Activated CD4-positive, CD25-positive, alpha-beta regulatory T cell treated with anti-CD3 and anti-CD28 coated beads, Interleukin-2, amount 50 U/mL, for 72 hours (primary cell): ENCODE measurements at places on chromosomes 7 and 10.

DNA sequence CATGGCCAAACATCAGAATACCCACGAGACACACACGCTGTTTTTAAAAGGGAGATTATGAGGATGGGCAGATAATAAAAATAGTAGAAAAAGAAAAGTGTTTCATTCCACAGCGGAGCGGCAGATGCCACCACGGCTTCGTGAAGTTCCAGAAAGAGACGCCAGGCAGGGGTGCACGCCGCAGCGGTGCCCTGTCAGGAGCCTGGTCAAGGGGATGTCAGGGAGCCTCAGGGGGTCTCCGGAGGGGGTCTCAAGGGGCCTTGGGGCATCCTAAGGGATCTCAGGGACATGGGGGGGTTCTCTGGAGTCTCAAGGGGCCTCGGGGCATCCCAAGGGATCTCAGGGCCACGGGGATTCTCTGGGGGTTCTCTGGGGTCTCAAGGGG, 253.4 kb downstream of the ZMYND11 start:
- DNase-seq = no peak

- DNase-seq = no peak
Observed at GRCh38 chr7:32941681-32942414, 15.4 kb upstream of the FKBP9 start.

DNA sequence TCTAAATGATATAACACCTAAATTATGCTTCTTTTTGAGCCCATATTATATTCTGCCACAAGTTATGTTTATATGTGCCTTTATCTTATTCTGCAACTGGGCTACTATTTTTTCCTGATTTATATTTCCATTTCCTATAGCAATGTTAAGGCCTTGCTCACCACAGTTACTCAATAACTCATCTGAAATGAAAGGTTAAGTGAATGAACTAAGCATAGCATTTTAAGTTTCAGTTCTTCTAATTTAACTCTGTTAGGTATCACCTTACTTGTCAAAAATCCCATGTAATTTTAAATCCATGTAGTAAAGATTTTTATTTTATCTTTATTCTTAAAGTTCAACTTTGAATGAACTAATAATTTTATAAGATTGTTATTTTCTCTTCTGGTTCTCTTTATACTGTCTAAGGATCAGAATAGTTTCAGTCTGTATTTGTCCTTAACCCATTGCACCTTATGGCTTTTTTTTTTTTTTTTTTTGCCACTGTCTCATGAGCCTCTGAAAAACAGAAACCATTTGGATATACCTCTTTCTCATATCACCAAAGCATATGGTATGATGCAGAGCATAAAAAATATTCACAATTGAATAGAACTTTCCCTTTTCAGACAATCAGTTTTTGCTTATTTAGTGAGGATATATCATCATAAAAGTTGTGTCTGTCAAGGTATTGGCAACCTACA, 301.8 kb upstream of the ZWINT start:
- no peak for DNase-seq

DNA sequence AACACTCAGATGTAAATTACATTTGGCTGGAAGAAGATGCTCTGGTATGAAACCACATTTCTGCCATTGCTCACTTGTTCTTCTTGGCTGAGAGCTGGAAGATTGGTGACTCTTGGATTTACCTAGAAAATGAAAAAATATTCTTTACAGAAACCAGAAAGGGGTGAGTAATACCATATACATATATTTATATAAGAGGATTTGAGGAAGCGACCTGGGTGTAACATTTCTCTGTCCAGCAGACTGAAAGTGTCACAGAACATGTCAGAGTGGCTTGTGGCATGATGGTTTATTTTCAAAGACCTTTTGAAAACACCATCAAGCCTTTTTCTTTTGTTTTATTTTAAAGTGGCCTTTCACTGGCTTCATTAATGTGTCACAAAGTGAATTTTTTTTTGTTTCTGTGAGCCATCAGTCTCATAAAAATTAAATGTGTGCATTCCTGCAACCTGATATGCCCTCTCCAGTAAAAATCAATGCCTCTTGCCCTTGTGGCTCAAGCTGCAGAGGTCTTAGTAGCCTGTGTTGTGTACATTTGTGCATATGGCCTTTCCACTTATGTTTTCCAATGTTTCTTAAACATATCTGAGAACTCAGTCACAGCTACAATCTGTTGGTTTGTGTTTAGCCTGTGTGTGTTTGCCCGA, 23.5 kb downstream of the CREB5 start:
- no peak for DNase-seq

- no peak for DNase-seq
Observed at GRCh38 chr10:106696239-106696638, 468.3 kb downstream of the SORCS1 start.

DNA sequence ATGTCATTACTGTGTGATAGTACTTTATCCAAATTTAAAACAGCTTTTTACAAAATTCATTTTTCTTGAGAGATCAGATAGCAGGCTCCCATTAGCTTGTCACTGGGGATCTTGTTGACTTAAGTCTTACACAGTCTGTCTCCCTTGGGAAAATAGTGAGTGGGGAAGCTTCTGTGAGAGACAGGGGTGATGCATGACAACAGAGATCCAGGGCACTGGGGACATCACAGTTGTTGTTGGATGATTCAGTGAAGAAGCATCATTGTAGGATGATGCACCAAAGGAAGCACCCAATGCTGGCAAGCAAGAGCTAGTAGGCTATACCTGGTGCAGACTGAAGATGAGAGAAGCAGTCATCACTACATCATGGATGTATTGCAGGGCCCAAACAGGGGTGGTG, 284.7 kb downstream of the HDAC9 start:
- DNase-seq = no peak

DNA sequence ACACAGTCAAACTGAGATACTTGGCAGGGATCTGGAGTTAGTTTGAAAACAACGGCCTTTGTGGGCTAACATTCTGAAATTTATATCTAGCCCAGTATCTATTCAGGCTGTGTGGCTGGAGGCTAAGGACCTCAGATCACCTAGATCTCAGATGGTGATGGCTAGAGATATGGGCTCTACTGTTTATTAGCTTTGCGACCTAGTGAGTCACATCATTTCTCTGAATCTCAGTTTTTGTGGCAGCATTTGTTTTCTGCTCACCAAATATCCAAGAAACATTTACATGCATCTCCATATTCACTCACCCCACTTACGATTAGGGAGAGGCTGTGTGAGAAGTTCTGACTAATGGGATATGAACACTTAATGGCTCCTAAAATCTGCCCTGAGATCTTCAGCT, 503.9 kb downstream of the KIF20B start:
- DNase-seq = no peak

GRCh38 chr7:101939136-101939695, 121.8 kb downstream of the CUX1 start:
- DNase-seq = no peak

GRCh38 chr7:96089511-96089910, 232.4 kb downstream of the SLC25A13 start:
- no peak for DNase-seq

GRCh38 chr7:102979670-102980069, 66.9 kb downstream of the LRRC17 start:
- DNase-seq = no peak

DNA sequence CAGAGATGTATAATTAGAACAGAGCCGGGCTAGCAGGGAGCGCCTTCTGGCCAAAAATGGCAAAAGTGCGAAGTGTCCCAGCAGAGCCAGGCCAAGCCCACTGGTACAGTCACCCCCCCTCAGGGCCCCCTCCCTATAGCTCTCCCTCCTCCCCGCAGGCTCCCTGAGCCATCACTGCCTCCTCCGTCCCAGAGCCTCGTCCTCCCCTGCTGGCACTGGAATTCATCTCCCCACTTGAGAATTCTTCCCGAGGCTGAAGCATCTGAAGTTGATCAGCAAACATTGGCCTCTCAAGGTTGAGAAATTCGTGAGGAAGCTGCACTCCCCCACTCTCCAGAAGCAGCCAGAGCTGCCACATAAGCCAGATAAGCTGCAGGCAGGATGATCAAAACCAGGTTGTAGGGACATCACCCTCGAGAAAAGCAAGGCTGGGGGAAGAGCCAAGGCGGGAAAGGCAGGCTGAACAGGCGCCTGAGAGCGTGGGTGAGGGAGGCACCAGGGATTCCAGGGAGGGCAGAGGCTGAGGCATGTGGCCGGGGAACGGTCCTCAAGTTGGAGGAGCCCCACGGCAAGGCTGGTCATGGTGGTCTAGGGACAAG, 23.4 kb downstream of the CAMK2G start:
- no peak for DNase-seq

GRCh38 chr10:103855852-103856796, 748 bp upstream of the SH3PXD2A start:
- DNase-seq = no peak

GRCh38 chr10:126034586-126034985, 138.2 kb downstream of the FANK1 start:
- no peak for DNase-seq

- no peak for DNase-seq
Observed at GRCh38 chr10:97903128-97904017, 53.7 kb downstream of the GOLGA7B start.

- no peak for DNase-seq
Observed at GRCh38 chr10:47050618-47051455, 139.6 kb downstream of the PTPN20 start.

DNA sequence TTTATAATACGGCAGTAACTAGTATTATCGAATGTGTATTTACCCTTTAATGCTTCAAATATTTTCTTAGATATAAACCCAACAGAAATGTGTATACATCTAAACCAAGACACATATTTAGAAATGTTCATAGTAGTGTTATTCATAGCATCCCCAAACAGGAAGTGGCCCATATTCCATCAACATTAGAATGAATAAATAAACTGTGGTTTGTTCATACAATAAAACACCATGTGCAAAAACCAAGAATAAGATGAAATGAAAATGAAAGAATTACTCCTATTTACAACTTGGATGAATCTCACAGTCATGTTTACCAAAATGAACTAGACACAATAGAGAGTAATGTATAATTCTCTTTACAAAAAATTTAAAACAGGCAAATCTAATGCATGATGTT, 9.2 kb upstream of the CAV2 start:
- DNase-seq = no peak

- no peak for DNase-seq
Observed at GRCh38 chr10:68787813-68788212, 39.5 kb upstream of the STOX1 start.

GRCh38 chr10:116155191-116155590, 117.8 kb downstream of the GFRA1 start:
- no peak for DNase-seq

DNA sequence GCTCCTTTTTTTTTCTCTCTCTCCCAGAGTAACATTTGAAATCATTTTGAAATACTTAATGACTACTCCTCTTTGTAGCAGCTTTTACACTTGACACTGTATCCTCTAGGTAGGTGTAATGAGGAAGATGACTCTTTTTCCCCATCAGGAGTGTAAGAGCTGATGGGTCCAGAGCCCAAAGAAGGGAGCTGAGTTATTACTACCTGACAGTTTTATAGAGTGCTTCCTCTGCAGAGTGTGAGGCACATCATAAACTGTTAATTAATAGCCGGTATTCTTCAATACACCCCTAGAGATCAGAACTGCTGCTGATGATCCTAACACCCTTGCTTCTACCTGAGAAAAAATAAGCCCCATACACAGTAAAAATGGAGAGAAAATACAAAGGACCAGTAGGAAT, 279.8 kb upstream of the SEMA3A start:
- no peak for DNase-seq

DNA sequence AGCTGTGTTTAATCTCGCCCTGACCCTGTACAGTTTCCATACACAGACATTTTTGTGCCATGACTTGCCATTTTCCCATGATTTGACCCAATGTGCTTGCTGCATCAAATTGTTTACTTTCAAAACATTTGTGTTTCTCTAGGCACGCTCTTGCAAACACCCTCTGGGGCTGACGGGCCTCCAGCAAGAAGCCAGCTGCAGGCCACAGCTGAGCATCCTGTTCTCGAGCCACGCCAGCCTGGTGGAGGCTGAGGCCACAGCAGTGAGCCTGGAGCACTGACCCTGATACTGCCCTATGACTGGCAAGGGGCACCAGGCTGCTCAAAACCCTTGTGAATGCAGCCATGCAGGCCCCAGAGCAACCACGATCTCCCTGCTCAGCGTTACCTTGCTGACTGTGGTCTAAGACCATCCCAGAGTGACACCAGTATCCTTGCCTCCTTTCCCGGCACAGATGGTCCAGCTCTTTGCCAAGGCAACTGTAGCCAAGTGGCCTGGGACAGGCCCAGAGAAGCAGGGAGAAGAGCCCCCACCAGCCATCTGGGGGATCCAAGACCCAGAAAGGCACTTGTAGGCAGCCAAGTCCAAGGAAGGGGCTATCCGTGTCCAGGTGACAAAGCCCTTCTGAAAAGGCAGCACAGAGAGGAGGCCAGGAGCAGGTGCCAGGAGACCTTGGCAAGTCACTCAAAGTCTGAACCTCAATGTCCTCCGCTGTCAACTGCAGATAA, 78.5 kb downstream of the OAT start:
- peak; percentile 15 for DNase-seq

- no peak for DNase-seq
Observed at GRCh38 chr7:79471283-79471682, 17.8 kb upstream of the MAGI2 start.

GRCh38 chr7:137446025-137446424, 102.5 kb upstream of the PTN start:
- DNase-seq = no peak

DNA sequence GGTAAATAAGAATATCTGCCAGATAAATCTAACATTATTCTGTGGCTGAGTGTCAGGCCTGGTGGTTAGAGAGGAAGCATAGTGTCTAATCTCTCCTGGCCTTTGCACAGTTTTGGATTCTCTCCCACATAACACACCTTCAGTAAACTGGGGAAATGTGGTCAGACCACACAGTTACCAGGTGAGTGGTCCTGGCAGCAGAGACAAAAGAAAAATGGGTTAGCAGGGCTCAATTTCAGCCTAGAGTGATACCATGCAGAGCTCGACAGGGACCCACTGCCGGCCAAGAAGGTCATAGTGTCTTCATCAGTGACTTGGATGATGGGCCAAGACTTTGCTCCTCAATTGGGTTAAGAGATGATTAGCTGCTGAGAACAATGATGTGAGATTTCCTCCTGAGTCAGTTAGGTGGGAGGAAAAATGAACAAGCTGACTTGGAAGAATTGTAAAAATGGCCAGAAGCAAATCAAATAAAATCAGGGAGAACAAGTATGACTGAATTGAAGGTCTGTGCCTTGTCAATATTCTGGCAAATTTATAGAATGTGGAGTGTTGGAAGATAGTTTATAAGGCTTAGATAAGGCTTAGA, 69.2 kb upstream of the EFCAB10 start:
- no peak for DNase-seq

DNA sequence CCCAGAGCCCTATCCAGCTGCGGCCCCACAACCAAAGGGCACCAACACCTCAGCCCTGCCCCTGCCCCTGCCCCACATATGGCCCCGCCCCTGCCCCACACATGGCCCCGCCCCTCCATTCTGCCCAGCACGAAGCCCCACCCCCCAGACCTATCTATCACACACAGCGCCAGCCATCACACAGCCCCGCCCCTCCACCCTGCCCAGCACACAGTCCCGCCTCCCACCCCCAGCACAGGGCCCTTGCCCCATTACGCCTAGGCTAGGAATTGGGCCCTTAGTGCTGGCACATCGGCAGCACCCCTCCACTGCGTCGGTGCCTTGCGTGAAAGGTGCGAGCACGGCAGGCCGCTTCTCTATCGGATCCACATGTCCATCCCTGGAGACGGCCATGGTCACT, 126.8 kb downstream of the MAD1L1 start:
- no peak for DNase-seq
